NCI-H1092 (cell line): ENCODE measurements at places on chromosomes 1 and 21.

DNA sequence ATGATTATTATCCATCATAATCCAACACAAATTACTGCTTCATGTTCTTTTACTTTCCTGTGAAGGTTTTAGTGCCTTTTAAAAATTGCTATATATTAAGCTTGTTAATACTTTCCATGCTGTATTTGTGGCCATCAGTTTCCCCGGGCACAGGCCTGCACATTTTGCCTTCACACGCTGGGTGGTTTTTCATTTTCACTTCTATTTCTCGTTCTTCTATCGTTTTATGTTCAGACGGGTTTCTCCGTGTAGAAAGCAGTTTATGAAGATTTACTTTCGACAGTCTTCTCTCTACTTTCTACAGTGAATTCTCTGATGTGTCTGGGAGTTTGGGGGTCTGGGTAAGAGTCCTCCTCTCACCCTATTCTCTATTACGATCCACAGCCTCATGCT lies 9.5 kb downstream of the RUNX3 start:
- no peak for DNase-seq

DNA sequence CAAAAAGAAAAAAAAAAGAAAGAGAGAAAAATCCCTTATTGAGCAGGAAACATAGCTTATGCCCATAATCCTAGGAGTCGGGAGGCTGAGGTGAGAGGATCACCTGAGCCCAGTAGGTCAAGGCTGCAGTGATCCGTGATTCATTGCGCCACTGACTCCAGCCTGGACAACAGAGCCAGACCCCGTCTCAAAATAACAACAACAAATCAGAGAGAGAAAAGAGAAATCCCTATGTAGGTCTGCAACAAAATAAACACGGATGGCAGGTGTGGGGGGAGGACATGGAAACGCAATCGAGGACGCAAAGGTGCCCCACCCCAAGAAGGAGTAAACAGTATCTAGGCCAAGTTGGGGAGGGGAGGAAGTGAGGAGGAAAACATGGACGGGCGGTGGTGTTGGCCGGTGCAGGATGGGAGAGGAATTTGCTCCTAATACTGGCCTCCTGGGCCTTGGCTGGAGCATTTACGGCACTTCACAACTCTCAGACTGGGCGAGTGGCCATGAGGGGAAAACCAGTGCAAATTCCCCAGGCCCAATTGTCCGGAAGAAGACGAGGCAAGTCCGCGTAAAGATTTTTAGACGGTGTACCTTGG lies 609 bp upstream of the CHTOP start:
- DNase-seq = no peak

GRCh38 chr1:2894381-2895041 lies 93.0 kb upstream of the TTC34 start:
- no peak for DNase-seq

GRCh38 chr1:159088546-159089183 lies 12.1 kb upstream of the AIM2 start:
- DNase-seq = no peak

DNA sequence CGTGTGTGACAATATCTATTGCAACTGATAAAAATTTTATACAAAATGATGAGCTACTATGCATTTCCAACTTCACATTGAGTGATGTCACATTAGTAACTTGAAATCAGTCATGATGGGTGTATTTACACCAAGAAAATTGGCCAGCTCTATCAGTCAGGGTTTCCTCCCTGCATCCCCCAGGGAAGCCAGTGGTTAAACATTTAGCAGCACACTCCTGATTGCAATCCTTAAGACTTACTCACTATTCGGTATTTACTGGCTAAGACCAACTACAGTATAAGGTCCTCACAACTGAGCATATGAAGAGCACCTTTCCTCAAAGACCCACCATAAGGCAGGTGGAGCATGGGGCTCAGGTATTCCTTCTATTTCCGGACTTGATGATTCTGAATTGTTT lies 41.3 kb upstream of the PTGFRN start:
- no peak for DNase-seq

- no peak for DNase-seq
Observed at GRCh38 chr1:77744576-77744975, 15.1 kb downstream of the USP33 start.

GRCh38 chr1:195336812-195337211 lies 1271.4 kb downstream of the KCNT2 start:
- no peak for DNase-seq

GRCh38 chr21:15774590-15774989 lies 44.8 kb downstream of the USP25 start:
- no peak for DNase-seq

- DNase-seq = no peak
Observed at GRCh38 chr1:209265301-209265700, 318.2 kb upstream of the CAMK1G start.

DNA sequence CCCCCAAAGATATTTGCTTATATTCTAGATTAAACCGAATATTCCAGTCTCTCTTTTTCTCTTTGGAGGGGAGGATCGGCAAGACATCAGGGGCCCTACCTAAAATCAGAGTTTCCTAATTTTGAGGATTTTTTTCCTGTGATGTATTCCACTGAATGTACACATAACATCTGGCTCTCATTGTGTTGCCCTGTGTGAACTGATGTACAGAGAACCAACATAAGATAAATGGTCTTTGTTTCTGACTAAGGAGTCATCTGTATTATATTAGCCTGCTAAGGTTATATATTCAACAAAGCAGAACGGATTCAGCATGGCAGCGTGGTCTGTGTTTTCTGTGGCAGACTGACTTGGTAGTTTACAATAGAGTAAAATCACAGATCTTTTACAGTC lies 114.8 kb upstream of the NCAM2 start:
- DNase-seq = no peak

DNA sequence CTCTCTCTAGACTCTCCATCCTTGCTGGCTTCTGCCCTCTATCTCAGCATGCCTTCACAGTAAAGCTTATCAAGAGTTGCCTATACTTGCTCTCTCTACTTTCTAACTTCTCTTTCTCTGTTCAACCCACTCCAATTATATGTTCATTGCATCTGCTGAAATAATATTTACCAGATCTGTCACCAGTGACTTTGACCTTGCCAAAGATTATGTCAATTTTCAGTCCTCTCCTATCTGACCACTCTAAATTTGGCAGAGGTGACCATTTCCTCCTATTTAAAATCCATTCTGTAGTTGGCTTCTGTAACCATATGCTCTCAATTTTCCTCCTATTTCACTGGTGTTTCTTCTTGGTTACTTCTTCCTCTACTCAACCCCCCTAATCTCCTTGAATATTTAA lies 38.8 kb upstream of the DR1 start:
- DNase-seq = no peak

DNA sequence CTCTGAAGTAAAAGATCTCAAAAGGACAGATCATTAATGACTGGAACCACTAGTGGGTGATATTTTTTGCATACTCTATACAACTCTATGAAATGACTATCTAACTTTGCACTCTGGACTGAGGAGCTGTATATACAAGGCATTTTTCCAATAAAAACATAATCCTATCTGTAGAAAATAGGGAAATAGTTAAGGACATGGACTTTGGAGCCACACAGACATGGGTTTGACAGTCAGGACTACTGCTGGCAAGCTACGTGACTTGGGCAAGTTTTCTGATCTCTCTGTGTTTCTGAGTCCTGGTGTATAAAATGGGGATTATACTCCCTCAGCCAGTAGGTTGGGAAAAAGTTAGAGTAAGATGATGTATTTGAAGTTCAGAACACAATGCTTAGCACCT lies 20.9 kb upstream of the HSD3B2 start:
- no peak for DNase-seq

DNA sequence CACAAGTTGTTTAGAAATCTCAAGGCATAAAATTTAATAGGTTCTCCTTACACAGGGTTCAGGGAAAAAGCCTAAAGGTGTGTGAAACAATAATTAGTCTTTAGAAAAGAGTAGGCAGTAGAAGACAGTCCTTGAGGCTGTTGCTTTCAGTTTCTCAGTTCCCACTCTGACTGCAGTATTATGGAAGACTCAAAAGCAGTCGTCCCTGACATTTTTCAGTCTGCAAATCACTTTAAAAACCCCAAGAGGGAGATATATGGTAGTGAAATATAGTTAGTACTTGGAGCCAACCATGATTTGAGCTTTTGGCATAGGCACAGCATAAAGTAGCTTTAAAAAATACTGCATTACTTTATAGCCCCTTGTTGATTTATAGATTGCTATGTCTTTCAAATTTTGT lies 299.7 kb downstream of the OLFM3 start:
- DNase-seq = no peak

DNA sequence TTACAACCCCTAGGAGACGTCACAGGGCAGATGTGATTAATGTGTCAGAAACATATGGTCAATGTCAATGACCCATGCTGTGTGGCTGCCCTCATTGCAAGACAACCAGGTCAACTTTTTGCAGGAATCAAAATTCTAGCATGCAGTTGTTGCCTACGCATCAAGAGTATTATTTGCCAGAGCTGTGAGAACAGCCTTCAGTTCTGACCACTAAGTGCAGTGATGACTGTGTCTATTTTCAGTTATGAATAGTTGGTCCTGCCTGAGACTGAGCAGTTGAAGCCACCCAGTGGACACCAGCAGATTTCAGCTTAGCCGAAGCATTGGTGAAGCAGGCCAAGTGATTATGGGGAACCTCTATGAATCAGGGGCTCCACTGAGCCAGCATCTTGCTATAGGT lies 47.3 kb downstream of the LYPLAL1 start:
- no peak for DNase-seq

DNA sequence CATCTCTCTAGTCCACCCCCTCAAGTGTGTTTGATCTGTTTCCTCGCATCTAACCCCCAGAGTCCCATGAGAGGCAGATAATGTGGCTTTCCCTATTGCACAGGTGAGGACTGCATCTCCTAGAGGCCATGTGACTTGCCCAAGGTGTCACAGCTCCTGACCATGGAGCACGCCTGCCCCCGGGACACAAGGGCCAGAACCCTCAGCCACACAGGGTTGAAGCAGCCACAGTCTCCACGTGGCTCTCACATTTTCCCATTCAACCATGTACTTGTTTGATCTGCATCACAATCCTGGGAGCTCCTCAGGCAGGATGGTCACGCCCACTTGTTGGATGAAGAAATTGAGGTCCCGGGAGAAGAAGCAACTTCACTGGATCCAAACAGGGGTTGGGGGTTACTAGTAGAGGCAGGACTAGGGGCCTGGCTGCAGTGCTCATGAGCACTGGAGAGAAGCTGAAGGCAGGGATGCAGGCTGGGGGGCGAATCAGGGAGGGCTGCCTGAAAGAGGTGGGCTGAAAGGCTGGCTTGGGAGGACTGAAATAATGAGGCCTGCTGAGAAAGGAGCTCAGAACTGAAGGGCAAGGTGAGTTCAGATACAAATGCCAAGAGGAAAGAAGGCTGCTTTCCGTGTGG lies 207.9 kb downstream of the PTPRU start:
- DNase-seq = no peak

GRCh38 chr1:170376801-170377385 lies 155.1 kb upstream of the GORAB start:
- DNase-seq = no peak

- DNase-seq = no peak
Observed at GRCh38 chr1:11357276-11357675, 84.3 kb downstream of the UBIAD1 start.

DNA sequence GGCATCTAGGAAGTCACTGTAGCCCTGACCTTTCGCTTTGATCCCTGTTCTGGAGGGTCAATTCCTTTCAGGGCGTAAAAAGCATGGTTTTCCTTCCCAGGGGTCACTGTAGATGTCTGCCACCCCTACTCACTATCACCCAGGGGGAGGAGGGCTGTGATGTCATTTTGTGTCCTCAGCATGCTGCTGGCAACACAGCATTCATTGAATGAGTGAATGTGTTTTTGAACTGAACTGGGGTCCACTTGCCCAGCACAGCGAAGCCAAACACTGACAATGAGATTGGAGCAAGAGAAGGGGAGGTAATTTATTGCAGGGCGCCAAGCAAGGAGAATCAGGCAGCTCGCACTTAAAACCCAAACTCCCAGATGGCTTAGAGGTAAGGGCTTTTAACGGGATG lies 78.2 kb upstream of the PGBD5 start:
- DNase-seq = no peak

DNA sequence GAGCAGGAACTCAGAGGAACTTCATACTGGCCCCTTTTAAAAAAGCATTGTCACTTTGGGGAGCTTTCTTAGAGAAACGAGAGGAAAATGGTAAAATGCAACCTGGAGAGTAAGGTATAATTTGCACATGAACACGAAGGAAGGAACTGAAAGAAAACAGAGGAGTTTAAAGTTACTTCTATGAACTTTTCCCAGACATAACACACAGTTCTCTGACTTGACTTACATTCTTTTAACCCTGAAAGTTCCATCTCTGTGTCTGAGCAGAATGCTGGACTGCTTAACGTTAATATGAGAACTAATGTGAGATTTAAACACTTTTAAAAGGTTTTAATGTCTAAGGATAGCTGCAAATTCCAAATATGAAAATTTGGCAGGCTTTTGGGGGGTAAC lies 102.3 kb downstream of the NFIA start:
- DNase-seq = no peak

DNA sequence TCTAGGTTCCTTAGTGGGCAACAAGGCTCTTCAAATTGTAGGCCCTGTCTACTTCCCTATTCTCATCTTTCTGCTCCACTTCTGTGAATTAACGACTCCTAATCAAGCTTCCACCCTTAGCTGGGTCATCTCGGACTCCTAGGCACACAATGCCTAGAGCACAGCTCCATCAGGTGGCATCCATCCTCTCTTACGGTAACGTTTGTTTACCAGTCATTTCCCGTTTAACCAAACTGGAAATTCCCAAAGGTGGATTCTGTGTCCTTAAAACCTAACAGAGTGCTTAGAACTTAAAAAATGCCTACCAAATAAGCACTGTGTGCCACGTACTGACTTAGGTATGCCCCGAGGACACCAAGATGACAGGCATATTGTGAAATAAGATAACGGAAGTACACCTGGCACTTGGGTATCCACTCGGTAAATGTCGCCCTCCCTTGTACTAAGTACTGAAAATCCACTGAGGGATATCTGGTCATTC lies 1.5 kb downstream of the PARP1 start:
- no peak for DNase-seq

GRCh38 chr1:81617308-81617967 lies 183.3 kb upstream of the ADGRL2 start:
- no peak for DNase-seq

GRCh38 chr1:9759939-9760338 lies 63.8 kb downstream of the CLSTN1 start:
- DNase-seq = no peak

DNA sequence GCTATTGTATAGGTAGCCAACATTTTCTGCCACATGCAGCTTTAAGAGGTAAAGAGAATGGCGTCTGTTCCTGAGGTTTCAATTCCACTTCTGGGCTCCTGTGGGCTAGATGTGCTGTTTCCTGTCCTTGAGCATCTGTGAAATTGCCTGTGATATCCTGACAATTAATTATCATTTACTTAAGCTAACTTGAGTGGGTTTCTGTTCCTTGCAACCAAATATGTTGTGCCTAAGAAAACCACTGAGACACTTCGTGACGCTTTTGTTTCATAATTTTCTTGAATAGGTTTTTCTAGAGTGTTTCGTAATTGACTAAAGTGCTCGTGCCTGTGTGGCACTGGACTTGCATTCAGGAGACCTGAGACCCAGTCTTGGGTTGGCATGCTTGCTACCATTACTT lies 127.3 kb upstream of the POU3F1 start:
- DNase-seq = no peak
